ENCODE measurements at places on chromosomes 2 and 18.

DNA sequence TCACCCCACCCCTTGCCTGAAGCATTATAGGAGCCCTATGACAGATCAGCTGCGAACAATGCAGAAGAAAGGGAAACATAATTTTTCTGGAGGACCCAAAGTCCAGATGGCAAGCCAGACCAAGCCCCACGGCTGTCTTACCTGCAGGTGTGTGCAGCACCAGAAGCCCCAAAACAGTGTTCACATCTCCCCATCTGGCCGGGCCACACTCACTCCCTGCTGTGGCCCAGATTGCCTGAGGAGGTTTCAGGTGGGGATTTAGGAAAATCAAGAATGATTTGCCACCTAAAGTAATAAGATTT, 11.7 kb upstream of the STK17B start:
- no peak for DNase-seq

- no peak for DNase-seq
Observed at GRCh38 chr2:66897181-66897580, 462.3 kb downstream of the MEIS1 start.

GRCh38 chr18:33603454-33603853, 25.4 kb downstream of the ASXL3 start:
- DNase-seq: no peak

DNA sequence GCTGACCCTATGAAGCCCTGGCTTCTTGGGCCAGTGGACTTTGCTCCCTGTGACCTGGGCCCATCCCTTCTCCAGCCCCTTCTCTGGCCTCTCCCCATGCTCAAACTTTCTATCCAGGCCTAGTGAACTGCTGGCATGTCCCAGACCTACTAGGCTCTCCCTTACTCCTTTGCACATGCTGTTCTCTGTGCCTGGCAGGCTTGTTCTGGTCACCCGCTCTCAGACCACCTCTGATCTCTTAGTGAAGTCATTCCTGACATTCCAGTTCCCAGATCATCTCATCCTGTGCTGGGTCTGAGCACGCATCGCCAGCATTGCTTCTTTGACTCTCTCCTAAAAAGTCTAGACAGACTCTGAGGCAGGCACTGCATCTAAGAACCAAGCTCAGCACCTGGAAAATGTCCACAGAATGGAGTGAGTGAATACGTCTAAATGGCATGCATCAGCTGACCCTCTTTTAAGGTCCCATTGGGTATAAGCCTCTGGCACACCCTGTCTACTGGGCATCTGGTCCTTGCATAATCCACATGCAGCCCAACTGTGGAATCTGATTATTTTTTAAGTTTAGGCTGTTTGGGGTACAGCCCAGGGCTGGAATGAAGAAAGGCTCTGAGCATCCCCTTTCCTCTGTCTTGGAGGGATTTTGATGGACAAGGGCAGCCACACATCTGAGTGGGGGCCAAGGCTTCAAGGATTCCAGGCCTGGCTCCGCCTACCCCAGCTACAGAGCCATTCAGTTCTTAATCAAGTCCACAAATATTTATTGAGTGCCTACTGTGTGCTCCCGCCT, 130.6 kb upstream of the HAAO start:
- DNase-seq: no peak

- no peak for DNase-seq
Observed at GRCh38 chr2:18971628-18972027, 382.3 kb upstream of the NT5C1B start.

GRCh38 chr2:15448250-15448839, 112.8 kb downstream of the NBAS start:
- no peak for DNase-seq

DNA sequence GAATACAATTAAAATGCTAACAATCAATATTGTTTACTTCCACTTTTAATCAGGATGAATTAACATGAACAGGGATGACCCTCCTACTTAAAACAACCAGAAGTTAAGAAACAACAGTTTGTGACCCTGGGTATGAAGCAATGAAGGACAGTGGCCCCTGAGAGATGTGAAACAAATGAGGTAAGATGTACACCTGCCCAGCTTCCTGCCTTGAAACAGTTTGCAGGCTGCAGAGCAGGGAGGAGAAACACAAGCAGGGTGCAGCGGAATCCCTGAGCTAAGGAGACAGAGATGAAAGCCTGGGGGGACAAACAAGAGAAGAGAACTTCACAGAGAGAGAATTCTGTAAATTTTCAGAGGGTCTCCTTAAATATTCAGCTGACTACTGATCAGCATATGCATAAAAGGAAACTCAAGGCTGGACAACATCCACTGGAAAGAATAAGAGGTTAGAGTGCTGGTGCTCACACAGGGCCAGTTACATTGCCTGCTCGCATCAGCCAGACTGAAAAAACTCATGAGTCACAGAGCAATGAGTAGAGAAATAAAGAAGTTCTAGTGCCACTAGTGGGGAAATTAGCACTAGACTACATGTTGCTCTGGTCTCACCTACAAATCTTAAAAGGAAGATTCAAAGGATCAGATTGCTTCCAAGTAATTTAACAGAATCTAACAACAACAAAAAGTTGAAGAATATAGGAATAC, 106.4 kb downstream of the PID1 start:
- no peak for DNase-seq

GRCh38 chr2:221570321-221570935, 1.7 kb downstream of the EPHA4 start:
- peak; percentile 21 for DNase-seq

- no peak for DNase-seq
Observed at GRCh38 chr2:47034973-47035609, 119.5 kb upstream of the MCFD2 start.

DNA sequence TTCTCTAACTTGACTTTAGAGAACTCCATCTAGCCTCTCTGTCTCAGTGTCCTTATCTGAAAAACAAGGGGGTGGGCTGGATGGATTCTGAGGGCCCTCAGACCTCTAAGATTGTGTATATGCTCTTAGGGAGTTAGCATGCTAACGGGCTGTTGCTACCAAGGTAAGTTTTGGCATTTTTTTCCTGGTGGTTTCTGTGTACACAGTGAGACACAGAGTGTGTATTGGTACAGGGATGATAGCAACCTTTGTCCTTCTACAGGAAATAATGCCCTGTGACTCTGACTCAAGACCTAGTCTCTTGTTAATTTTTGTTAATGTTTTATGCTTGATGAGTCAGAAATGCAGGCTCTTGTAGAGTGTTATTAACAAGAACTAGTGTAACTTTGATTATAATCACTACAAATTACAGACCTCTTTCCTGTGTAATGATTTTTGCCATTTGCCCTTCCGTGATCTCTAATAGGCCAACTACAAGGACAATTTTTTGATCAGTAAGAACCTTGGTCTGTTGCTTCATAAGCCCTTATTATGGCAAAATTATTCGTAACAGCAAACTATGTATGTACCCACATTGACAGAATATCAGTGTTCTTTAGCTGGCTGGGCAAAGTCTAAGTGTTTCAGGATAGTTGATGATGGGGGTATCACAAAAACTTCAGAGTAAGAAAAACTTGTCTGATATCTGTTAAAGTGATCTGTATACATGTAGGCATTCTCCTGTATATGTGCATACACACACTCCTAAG, 89.7 kb downstream of the SPTBN1 start:
- no peak for DNase-seq

DNA sequence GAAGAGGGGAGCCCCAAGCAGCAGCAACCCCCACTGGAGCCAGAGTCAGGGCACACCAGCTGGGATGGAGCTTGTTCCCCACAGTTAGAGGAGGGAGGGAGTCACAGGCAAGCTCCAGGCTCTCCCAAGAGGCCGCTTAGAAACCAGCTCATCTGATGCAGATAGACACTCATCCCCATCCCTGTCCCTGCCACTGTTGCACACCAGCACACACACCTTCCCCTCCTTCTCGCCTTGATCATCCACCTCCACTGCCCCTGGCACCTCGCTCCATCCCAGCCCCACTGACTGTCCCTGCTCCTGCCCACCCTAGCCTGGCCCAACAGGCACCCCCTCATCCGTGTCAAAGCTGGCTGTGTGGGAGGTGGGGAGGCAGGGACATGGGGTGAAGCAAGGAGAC, 1.5 kb upstream of the RUFY4 start:
- DNase-seq: no peak

DNA sequence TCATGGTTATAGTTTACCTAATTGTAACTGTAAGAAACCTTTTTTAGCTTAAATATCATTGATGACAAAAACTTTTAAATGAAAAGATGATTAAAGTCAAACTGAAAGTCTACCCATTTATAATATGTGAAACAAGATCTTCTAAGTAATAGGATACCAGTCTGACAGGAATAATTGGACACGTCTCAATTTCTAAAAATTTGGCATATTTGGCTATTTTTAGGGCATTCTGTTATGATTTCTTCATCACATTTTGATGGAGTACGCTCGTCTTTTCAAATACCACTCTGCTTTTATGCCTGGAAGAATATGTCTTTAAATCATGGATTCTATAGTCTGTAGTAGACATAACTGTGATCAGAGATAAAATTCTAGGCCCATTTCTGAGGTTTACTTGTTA, 1.3 kb downstream of the R3HDM1 start:
- no peak for DNase-seq

GRCh38 chr2:47651296-47651695, 131.6 kb upstream of the MSH6 start:
- DNase-seq: no peak

DNA sequence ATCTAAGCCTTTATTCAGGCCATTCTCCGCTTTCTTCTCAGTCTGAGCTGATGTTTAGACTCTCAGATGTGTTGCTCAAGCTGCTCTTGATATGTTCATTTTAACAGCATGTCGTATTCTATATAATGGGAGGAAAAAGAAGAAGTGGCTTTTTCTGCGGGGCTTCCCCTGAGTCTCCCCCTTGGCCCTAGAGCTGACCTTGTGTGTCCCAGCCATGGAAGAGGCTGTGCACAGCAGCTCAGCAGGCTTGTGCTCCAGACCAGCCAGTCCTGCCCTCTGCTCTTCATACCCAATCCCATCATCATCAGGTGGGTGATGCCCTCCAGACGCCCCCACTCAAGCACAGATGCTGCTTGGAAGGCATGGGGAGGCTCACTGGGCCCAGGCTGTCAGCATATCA, 155.1 kb upstream of the CELF4 start:
- no peak for DNase-seq

- DNase-seq: no peak
Observed at GRCh38 chr2:73888388-73888787, 4.4 kb upstream of the ACTG2 start.

- DNase-seq: no peak
Observed at GRCh38 chr2:10883801-10884478, 27.8 kb upstream of the KCNF1 start.

- no peak for DNase-seq
Observed at GRCh38 chr2:45748239-45748638, 96.8 kb downstream of the PRKCE start.

DNA sequence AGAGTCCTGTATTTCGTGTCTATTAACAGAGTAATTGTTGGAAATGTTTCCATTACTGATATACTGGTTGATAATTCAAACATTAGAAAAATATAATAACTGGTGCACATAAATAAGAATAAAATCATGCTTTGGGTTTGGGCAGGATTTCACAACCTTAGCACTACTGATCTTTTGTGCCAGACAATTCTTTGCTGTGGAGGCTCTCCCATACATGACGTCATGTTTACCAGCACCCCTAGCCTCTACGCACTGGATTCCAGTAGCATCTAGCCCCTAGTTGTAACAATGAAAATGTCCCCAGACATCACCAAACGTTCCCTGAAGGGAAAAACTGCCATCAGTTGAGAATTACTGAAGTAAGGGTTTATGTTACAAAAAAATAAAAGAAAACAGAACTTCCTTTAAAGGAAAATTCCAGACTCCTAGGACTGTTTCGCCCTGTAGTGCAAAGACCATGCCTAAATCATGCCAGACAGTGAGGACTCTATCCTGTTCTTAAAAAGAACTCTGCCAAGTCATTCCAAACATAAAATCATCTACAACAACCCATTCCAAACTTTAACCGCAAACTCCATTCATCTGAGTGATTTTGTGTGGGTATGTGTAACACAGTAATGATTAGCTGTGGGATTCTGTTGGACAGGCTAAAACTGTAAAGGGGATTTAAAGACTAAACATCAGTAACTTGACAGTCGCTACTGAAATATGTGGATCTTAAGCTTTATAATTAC, 313.4 kb upstream of the CCDC68 start:
- no peak for DNase-seq

Measured in central memory CD4-positive, alpha-beta T cell (primary cell).